ENCODE measurements at places on chromosomes 4 and X.

DNA sequence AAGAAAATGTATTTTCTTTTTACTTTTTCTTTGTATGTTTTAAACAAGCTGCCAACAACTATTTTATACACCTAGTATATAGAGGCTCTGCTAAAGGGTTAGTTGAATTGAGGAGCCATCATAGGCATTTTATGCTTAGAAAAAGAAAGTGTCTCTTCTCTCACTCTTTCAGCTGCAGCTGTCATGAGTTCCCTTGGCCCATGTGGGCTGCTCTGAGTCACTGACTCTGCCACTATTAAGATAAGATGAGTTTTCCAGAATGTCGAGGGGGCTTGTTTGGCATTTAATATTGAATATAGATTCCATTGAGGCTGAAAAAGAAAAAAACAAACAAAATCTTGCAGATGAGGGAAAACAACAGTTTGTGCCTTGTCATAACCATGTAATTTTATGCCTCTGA is 126.0 kb upstream of the PAQR3 start:
- no peaks in the 10 kb centered on the region for H3K4me1 ChIP-seq
- no peak for DNase-seq
- H3K4me3 ChIP-seq = no peak overlapping the region

DNA sequence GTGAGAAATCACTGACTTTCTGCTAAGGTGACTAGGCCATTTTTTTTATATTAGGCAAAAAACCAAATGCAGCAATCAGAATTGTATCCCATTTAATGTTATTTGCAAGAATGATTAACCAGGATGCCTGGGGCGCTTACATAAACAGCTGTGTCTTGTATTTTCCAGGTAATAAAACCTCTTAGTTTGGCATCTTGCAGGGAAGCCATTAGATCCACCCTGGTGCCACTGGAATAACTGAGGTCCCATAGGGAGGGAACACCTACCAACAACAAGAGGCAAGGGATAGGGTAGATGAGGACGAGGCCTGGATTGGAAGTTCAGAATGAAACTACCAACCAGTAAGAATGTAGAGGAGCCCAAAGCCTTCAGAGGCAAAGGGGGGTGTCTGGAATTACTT is 288.3 kb downstream of the ARHGAP24 start:
- DNase-seq = no peak
- H3K27ac ChIP-seq = no peak overlapping the region
- H3K36me3 ChIP-seq = no peaks in the 10 kb centered on the region
- H3K4me1 ChIP-seq = peaks cover 2% of the 10 kb centered on the region

DNA sequence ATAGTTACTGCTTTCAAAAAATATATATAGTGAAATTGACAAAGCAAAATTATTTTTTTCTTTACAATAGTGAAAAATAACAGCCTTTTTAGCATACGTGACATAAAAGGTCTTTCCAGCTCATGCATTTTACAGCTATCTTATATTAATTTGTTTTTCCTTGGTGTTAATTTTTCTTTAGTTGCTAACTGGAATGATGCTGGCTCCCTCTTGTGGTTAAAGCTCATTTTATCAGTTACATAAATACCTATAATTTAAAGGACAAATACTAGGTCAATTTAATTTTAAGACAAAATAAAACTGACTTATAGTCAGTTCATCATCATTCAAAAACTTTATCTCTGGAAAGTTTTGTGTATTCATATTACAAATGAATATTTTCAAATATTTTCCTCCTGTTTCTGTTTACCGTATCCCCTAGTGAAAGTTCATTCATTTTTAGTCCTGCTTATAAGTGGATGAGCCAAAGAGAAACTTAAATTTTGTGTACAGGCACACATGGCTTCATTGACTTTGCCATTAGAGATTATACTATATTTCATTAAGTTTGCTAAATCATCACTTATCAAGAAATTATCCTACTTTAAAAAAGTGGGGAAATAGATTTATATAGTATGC is 9.9 kb upstream of the ANAPC4 start:
- no peaks in the 10 kb centered on the region for H3K27me3 ChIP-seq
- peak; percentile 44 for DNase-seq
- H3K4me1 ChIP-seq = no peaks in the 10 kb centered on the region

DNA sequence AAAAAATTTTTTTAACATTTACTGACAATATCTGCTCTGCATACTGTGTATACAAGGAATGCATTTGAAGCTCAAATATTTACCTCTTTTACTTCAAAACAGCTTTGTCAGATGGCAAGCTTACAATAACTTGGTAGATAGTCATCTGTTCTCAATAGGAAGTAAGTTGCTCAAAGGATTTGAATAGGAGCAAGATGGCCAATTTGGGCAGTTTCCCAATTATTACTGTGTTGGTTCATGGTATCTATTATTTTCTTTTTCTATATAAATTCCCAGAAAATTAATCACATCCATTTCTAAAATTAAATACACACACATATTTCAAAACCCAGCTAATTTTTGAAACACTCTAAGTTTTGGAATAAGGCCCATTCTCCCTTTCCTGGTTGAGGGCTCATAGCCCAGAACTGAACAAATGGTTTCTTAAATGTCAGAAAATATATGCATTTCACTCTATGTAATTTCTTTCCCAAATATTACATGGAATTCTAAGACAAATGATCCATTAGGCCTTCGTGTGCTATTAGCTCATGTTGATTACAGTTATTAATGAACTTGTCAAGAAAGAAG is 60.2 kb upstream of the BLTP1 start:
- no peak overlapping the region for H3K4me3 ChIP-seq
- DNase-seq = no peak
- no peaks in the 10 kb centered on the region for H3K27me3 ChIP-seq
- H3K27ac ChIP-seq = no peak overlapping the region
- H3K36me3 ChIP-seq = no peaks in the 10 kb centered on the region

DNA sequence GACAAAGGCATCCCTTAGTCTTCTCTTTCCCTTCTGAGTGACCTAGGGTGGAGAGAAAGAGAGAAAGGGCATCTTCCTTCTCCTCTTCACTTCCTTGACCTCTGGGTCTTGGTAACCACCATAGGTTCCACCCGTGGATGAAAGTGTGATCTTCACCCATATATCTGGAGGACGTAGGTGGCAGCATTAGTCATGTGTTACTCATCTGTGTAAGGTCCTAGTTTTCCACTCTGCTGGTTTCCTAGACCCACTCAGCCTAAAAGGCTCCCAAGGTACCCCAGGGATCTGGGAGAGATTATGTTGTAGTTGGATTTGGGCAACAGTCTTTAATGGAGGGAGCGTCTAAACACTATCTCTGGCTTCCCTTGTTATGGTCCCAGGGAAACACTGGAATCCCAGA is 45.5 kb upstream of the RAB9B start:
- H3K4me3 ChIP-seq = no peak overlapping the region
- H3K27ac ChIP-seq = no peak overlapping the region
- no peaks in the 10 kb centered on the region for H3K27me3 ChIP-seq
- H3K4me1 ChIP-seq = no peaks in the 10 kb centered on the region

GRCh38 chrX:87580862-87581261 is 63.3 kb downstream of the KLHL4 start:
- H3K4me1 ChIP-seq = no peaks in the 10 kb centered on the region
- no peaks in the 10 kb centered on the region for H3K36me3 ChIP-seq
- peak; percentile 47 for DNase-seq
- no peak overlapping the region for H3K27ac ChIP-seq
- no peak overlapping the region for H3K4me3 ChIP-seq

DNA sequence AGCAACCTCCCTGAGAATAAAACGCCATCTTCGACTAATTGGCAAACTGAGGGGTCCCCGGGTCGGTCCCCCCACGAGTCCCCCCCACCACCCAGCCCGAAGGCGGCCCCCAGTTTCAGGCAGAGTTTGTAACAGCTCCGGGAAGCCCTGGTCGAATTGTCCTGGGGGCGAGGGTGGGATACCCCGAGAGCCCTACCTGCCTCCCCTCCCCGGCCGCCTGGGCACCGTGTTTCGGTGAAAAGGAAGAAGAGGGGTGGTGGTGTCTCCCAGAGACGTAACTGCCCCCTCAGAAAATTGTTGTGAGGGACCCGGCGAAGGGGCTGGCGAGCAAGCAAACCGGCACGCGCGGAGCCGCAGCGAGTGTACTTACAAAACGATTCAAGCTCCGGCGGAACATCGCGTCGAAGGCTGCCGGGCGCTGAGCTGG is 1.2 kb downstream of the ATP11C start:
- H3K36me3 ChIP-seq = no peaks in the 10 kb centered on the region
- peak overlapping the region; percentile 62 for H3K4me3 ChIP-seq
- DNase-seq = no peak
- H3K4me1 ChIP-seq = peaks cover 4% of the 10 kb centered on the region
- no peak overlapping the region for H3K27ac ChIP-seq

- no peak overlapping the region for H3K4me3 ChIP-seq
- no peaks in the 10 kb centered on the region for H3K36me3 ChIP-seq
- no peaks in the 10 kb centered on the region for H3K27me3 ChIP-seq
- no peaks in the 10 kb centered on the region for H3K4me1 ChIP-seq
- no peak for DNase-seq
- H3K27ac ChIP-seq = no peak overlapping the region
Observed at GRCh38 chr4:66785479-66785878, 759.8 kb downstream of the CENPC start.

- no peak overlapping the region for H3K27ac ChIP-seq
- no peaks in the 10 kb centered on the region for H3K4me1 ChIP-seq
- no peak for DNase-seq
- no peaks in the 10 kb centered on the region for H3K36me3 ChIP-seq
- H3K4me3 ChIP-seq = no peak overlapping the region
- H3K27me3 ChIP-seq = no peaks in the 10 kb centered on the region
Observed at GRCh38 chr4:45082101-45082500, 355.7 kb upstream of the GNPDA2 start.

- H3K27me3 ChIP-seq = no peaks in the 10 kb centered on the region
- H3K4me3 ChIP-seq = no peak overlapping the region
- H3K4me1 ChIP-seq = no peaks in the 10 kb centered on the region
- peak; percentile 27 for DNase-seq
- no peaks in the 10 kb centered on the region for H3K36me3 ChIP-seq
- no peak overlapping the region for H3K27ac ChIP-seq
Observed at GRCh38 chrX:53223068-53223693, 1.8 kb downstream of the KDM5C start.

- H3K4me1 ChIP-seq = no peaks in the 10 kb centered on the region
- DNase-seq = no peak
- no peaks in the 10 kb centered on the region for H3K27me3 ChIP-seq
- no peak overlapping the region for H3K27ac ChIP-seq
- no peaks in the 10 kb centered on the region for H3K36me3 ChIP-seq
Observed at GRCh38 chrX:16797841-16798240, 11.6 kb downstream of the TXLNG start.

DNA sequence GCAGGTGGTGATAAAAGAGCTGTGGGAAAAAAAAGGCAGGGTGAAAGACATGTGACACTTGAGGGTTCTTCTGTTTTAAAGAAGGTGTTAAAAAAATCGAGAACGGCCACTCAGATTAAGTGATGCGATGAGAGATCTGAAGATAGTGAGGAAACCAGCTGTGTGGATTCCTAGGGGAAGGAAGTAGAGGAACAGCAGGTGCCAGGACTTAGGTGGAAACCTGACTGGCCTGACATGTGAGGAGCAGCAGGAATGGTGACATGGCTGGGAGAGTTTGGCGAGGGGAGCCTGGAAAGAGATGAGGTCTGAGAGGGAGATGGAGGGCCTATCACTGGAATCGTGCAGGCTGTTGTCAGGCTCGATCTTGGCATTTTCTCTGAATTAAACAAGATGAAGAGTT is 55.5 kb downstream of the BMPR1B start:
- H3K27me3 ChIP-seq = no peaks in the 10 kb centered on the region
- DNase-seq = peak; percentile 61
- H3K4me1 ChIP-seq = no peaks in the 10 kb centered on the region

GRCh38 chr4:23166407-23166806 is 473.7 kb downstream of the GBA3 start:
- H3K4me1 ChIP-seq = no peaks in the 10 kb centered on the region
- DNase-seq = no peak
- no peaks in the 10 kb centered on the region for H3K27me3 ChIP-seq

DNA sequence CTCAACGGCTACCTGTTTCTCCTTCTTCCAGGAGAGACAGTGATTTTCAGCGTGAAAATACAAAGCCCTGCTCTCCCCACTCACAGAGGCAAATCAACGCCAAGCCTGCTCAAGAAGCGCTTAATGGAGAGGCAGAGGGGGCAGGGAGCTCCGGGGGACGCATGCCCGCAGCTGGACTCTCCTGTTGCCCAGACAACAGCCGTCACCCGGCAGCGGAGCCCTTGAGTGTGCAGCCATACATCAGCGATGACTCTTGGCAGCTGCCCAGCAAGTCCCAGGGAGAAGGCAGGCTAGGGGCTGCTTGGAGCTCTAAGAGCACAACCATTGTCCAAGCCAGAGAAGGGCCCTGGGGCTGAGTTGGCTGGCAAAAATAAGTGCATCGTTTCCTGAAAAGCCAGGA is 71.0 kb upstream of the AFAP1 start:
- H3K4me1 ChIP-seq = no peaks in the 10 kb centered on the region
- no peaks in the 10 kb centered on the region for H3K36me3 ChIP-seq
- no peaks in the 10 kb centered on the region for H3K27me3 ChIP-seq
- H3K4me3 ChIP-seq = no peak overlapping the region
- DNase-seq = no peak
- H3K27ac ChIP-seq = no peak overlapping the region

DNA sequence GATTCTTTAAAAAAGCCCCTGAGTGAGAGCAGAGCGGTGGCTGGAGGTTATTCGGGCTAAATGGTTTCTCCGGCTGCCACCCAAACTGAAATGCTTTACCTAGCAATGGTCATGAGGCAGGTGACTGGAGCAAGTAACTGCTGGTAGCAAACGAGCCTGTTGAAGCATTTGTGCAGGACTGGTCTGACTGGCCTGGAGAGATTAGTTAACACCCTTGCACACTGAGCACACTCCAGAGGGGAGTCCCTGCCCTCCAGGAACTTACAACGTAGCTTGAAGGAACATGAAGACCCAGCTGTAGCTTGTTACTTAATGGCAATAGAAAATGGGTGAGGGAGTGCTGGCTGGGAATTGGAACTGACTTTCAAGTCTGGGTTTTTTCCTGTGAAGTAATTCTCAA is 40.4 kb downstream of the CCNG2 start:
- H3K27me3 ChIP-seq = no peaks in the 10 kb centered on the region
- no peaks in the 10 kb centered on the region for H3K4me1 ChIP-seq
- H3K36me3 ChIP-seq = no peaks in the 10 kb centered on the region
- H3K4me3 ChIP-seq = no peak overlapping the region
- H3K27ac ChIP-seq = no peak overlapping the region
- DNase-seq = no peak

GRCh38 chrX:38262715-38263620 is 42.3 kb upstream of the SRPX start:
- no peak overlapping the region for H3K4me3 ChIP-seq
- H3K36me3 ChIP-seq = no peaks in the 10 kb centered on the region
- no peaks in the 10 kb centered on the region for H3K27me3 ChIP-seq
- no peak overlapping the region for H3K27ac ChIP-seq

DNA sequence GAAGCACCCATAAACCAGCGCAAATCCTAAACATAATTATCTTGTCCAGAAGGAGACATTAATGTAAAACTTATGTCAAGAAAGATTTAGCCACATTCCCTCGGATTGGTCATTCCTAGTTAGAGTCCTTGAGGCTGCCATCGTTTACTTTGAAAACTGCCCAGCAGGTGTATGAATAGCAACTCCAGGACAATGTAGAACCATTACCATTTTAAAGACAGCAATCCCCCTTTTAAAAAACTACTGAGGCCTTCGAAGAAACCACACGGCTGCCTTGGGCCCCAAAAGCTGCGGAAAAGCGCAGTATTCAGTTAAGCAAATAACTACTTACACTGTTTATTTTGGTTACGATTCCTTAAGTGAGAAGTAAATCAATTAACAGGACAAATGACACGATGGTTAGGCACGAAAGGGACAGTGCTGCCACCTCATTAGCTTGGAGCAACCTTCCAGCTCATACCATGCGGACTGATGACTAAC is 822 bp upstream of the SGMS2 start:
- no peaks in the 10 kb centered on the region for H3K4me1 ChIP-seq
- H3K4me3 ChIP-seq = no peak overlapping the region
- no peak overlapping the region for H3K27ac ChIP-seq
- DNase-seq = peak; percentile 60
- no peaks in the 10 kb centered on the region for H3K36me3 ChIP-seq

Measured in mesendoderm (in vitro differentiated cells).